NCI-H2081 (cell line): ENCODE measurements at places on chromosomes 5 and 9.
A peak's percentile ranks its signal among the peaks of the same experiment; 100 is the strongest.

DNA sequence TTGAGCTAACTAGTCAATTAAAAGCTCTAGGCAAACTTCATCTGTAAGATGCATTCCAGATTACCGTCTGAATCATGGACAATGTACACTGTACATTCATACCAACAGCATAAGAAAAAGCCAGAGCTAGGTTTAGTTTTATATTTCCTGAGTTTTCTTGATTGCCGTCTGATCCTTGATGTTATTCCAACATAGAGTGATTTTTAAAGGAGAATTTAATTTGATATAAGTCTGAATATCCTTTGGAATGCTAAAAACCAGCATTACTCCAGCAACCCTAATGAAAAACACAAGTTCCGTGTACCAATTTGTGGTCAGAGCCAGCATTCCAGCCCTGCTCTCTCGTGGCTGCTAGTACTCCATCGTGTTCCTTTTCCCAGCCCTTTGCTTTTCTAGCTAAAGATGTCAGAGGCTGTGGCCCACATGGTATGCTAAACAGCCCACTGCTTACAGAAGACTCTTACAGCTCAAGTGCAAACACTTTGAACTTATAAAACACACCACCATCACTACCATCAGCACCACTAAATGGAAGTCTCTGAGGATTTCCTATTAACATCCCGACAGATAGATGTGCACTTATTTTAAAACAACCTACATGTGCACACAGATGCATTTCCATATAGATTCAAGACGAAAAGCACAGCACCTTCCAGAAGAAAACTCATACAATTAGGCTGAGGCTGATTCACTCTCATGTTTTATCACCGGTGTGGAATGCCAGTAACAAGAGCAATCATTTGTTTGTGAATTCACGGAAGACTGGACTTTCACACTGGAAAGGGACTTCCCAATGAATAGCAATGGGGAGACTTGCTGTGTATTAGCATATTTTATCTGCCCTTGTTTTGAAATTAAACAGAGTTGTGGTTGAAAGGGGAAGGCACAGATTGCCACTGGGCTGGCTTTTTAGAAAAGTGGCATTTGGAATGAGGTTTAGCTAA is 246.9 kb upstream of the GAS1 start:
- DNase-seq = no peak

DNA sequence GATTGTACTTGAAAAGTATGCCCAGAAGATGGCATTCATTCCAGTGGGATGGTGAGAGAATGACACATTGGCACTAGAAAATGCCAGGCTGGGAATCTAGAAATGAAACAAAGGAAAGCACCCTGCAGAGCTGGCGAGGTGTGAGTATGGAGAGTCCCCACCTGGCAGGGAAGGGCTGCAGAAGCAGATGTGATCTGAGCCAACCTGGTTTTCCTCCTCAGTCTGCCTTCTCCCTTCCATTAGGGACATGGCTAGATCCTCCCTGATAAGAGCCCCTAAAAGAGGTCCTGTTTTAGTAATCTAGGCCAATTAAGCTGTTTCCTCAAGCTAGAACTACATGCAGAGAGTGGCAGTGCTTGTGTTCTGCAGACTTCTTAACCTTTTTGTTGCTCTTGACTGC is 24.7 kb upstream of the TNFSF15 start:
- peak; percentile 24 for DNase-seq

- DNase-seq = no peak
These were observed 67.3 kb downstream of the KLHL3 start for GRCh38 chr5:137668637-137669036.

DNA sequence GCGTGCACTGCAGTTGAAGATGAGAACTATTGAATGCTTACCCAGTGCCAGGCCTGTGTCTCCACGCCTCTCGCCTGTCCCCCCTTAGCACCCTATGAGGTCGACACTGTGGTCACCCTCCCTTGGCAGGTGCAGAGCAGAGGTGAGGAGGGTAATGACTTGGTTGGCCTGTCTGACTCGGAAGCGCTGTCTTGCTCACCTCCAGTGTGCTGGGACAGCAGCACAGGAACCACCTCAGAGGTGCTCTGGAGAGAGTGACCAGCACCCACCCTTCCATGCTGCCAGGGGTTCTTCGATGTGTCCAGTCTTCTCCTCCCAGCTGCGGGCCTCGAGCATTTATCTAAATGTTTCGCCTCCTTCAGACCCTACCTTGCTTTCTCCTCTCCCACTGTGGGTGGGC is 178.3 kb upstream of the IRX2 start:
- no peak for DNase-seq

GRCh38 chr5:174937201-174938123 is 213.1 kb downstream of the MSX2 start:
- DNase-seq = no peak

DNA sequence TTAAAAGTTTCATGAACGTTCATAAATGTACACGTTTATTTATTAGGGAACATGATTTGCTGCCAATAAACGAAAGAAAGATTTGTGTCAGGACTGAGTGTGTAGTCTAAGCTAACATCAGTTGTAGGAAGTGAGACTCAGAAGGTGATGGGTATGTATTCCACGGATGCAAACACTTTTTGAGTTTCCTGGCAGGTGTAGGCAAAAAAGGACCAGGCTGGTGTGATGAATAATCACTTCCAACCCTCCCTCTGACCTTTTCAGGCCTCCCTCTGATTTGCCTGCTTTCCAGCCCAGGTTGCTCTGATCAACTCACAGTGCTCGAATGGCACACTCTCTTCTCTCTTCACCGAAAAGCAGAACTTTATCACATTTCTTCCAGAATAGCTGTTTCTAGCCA is 51.8 kb downstream of the BASP1 start:
- DNase-seq = peak; percentile 61

- DNase-seq = no peak
These were observed 7.9 kb downstream of the TMEM38B start for GRCh38 chr9:105702207-105702606.
